ENCODE measurements at places on chromosomes 16 and 17.

DNA sequence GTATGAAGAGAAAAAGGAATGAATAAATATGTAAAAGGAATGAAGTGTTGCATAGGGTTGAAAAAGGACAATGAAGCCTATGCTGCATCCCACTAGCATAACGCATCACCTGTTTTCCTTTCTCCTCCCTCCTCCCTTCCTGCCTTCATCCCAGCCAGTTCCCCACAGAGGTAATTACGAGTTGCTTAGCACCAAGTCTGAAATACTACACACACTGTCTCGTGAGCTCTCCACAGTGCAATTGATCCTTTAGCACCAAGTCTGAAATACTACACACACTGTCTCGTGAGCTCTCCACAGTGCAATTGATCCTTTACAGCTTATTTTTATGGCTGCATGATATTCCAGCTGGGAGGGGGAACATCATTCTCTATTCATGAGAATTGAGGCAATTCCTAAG is 1.1 kb upstream of the DRC7 start:
- DNase-seq = no peak

GRCh38 chr16:11254913-11255736 is 879 bp downstream of the SOCS1 start:
- no peak for DNase-seq

DNA sequence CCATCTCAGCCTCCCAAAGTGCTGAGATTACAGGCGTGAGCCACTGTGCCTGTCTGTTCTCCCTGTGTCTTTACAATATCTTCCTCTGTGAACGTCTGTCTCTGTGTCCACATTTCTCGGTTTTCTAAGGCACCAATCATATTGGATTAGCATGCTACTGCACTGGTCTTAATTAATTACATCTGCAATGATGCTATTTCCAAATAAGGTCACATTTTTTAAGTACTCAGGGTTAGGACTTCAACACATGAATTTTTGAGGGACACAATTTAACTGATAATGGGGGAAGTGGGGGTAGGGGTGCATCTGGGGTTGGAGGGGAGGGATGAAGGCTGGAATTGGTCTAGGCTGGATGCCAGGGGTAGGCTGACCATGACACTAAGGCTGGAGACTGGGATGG is 102.6 kb downstream of the N4BP1 start:
- DNase-seq = no peak

DNA sequence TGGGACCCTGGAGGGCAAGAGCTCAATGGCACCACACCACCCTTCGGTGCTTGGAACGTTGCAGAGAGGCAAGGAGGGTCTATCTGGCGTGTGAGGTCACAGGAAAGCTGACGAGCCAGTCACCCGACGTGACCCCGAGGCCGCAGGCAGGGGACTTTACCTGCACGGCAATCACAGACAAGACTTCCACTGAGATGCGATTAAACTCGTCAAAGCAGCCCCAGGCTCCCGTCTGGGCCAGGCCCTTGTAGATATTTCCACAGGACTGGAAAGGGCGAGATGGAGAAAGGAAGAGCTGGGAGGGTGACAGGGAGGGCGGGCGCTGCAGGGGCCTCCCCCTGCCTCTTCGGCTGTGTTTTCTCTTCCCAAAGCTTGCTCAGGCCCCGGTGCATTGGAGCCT is 78.3 kb downstream of the DNAH17 start:
- no peak for DNase-seq

GRCh38 chr17:64074704-64075426 is 54.4 kb upstream of the ICAM2 start:
- no peak for DNase-seq

DNA sequence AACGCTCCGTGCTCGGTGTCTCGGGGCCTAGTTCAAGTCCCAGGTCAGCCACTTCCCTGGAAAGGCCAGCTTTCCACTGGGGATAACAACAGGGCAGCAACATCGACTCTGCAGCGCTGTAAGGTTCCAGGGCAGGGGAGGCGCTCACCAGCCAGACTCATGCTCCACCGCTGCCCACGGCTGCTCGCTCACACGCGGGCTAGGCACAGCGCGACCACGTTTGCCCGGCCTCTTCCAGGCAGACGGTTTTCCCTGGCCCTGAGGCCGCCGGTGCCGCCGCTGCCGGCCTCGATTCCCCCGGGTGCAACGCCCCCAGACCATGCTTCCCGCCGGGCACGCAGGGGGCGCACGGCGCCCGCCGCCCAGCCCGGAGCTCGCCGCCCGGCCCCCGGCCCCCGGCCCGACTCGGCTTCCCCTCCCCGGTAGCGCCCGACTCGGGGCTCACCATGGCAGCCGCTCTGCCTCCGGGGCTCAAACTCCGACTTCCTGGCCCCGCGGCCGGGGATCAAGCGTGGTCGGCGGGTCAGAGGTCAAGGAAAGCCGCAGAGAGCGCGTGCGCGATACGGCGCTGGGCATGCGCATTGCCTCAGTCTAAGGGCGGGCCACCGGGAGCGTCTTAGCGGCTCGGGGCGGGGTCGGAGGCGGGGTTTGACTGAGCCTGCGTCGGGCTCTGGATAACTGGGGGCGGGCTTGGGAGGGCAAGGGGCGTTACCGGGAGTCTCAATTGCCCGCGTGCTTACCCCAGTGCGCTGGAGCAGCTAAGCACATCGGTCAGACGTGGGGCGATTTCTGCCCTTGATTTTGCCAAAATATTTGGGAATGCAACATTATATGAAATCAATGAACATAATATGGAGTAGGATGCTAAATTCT is at the start of gene PAM16:
TSS of gene PAM16 (minus strand) at position 535 of the 873 bp plus-strand sequence. CDS start at position 448, 87 bp downstream.
- DNase-seq = peak; percentile 94

GRCh38 chr16:89545831-89546574 is 14.5 kb upstream of the RPL13 start:
- no peak for DNase-seq

DNA sequence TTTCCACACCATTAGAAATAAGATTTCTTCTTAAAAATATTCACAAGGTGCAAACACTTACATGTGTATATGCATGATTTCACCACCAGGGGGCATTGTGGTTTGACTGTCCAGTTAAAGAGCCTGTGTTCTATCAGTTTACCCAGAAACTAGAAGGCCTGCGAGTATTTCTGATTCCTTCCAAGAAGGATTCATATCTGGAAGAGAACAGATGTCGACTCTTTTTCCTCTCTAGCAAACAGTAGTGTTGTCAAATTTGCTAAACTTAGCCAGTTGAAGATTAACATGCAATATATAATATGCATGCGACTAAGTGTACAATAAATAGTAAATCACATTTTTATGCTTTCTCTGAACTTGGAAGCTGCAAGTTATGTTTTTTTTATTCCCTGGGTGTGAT is 404.1 kb downstream of the WWOX start:
- DNase-seq = peak; percentile 12

DNA sequence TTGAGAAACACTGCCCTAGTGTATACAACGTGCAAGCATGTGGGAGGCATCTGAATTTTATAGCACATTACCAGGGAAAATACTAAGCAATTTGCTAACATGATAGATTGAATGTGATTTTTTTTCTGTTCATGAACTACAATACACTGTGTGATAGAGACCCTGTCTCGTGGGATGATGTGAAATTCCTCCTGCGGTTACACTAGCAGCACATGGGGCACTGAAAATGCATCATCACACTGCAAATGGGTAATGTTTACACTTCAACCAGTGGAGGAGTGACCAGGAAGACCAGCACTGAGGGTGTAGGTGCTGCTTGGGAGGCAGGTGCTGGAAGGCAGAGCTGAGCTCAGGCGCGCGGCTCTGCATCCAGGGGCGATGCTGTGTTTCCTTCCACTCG is 28.8 kb downstream of the ORC6 start:
- no peak for DNase-seq

DNA sequence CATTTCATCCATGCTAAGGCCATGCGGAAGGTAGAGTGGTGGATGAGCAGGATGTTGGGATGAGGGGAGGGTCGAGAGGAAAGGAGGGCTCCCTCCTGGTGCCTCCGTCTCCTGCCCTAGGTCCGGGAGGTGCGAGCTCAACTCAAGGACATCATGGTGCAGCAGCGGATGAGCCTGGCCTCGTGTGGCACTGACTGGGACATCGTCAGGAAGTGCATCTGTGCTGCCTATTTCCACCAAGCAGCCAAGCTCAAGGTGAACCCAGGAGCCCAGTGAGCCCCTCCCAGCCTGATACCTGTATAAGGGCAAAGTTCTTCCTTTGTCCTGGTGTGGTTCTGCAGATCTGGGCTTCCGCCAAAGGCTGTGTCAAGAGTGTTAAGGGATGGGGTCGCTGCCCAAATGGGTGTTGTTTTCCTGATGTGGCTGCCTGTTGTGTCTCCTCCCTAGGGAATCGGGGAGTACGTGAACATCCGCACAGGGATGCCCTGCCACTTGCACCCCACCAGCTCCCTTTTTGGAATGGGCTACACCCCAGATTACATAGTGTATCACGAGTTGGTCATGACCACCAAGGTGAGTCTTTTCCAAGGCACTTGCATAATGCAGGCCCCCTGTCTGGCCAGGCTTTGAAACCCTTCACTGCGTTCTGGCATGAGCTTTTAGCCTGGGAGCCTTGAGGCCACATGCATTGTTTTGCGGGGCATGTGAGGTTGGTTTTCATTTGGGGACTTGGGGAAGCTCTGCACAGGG is 14.9 kb downstream of the DHX38 start:
- DNase-seq = no peak

- DNase-seq = peak; percentile 39
Measured at GRCh38 chr17:79042421-79043190, 18.6 kb downstream of the C1QTNF1 start.

- no peak for DNase-seq
Measured at GRCh38 chr17:20993863-20994778, 48.7 kb downstream of the USP22 start.

- no peak for DNase-seq
Measured at GRCh38 chr16:1053121-1053521, 19.4 kb upstream of the SSTR5 start.

GRCh38 chr17:56592487-56593085 is 913 bp upstream of the NOG start:
- DNase-seq = peak; percentile 37

- no peak for DNase-seq
Measured at GRCh38 chr16:73027685-73028111, 20.2 kb downstream of the ZFHX3 start.

DNA sequence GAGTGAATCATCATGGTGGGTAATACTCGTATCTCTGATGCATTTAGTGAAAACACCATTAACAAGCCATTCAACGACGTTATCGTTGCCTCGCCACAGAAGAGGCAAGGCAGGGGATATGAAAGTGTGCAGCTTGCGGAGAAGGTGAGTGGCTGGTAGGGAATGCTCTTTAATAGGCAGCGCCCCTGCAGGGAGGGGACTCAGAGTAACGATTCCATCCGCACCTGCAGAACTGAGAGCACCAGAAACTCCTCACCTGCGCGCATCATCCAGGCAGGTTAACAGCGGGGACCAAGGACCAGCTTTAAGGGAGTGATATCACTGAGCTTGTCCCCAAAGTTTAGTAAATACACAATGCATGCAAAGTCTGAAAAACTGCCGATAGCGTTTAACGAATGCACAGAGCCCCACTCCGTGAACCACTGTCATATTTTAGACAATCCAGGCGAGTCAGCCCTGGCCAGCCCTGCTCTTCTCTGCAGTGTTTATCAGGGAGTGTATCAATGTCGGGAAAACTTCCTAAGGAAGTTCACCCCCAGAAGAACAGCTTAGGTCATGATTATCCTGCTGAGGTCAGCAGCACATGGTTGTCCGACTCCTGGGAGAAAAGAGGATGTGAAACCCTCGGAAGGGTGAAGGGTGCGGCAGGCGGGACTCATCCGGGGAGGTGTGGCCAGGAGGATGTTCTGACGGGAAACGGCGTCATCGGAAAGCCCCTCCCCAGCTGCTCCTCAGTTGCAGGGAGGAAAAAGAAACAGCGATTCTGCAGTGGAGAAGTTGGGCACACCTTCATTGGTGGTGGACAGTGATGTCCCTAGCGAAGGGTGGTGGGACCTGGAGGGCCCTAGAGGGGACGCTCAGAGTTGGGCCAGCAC is 68.5 kb upstream of the DNAH17 start:
- DNase-seq = no peak

- DNase-seq = no peak
Measured at GRCh38 chr16:88754912-88755744, 29.9 kb downstream of the PIEZO1 start.

- DNase-seq = no peak
Measured at GRCh38 chr17:45433159-45433535, 477 bp upstream of the ARHGAP27 start.

GRCh38 chr17:66957951-66958579 is 6.4 kb upstream of the CACNG4 start:
- no peak for DNase-seq

GRCh38 chr17:2034157-2034556 is 4.2 kb downstream of the DPH1 start:
- no peak for DNase-seq

- DNase-seq = peak; percentile 17
Measured at GRCh38 chr16:31354394-31355291, at the start of gene ITGAX. ITGAX (plus strand) TSS chr16:31355176; CDS start chr16:31355255, 79 bp downstream.

DNA sequence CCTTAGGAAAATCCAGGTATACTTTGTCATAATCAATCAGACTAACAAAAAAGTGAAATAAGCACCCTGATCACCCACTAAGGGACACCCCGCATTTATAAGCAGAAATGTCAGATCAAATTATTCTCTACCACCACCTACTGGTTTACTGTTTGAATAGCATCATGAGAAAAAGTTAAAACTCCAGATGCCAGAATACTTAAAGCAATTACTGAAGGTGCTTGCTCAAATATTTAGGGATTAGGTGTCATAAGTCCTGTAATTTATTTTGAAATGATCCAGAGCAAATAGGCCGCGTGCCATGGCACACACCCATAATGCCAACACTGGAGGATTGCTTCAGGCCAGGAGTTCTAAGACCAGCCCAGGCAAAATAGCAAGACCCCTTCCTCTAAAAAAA is 2.3 kb downstream of the TOP2A start:
- DNase-seq = no peak

GRCh38 chr17:76562734-76563148 is 22.9 kb downstream of the PRCD start:
- DNase-seq = no peak

GRCh38 chr16:23840310-23840709 is 4.5 kb downstream of the PRKCB start:
- DNase-seq = no peak

- no peak for DNase-seq
Measured at GRCh38 chr17:76644995-76645394, 1.4 kb upstream of the ST6GALNAC1 start.

DNA sequence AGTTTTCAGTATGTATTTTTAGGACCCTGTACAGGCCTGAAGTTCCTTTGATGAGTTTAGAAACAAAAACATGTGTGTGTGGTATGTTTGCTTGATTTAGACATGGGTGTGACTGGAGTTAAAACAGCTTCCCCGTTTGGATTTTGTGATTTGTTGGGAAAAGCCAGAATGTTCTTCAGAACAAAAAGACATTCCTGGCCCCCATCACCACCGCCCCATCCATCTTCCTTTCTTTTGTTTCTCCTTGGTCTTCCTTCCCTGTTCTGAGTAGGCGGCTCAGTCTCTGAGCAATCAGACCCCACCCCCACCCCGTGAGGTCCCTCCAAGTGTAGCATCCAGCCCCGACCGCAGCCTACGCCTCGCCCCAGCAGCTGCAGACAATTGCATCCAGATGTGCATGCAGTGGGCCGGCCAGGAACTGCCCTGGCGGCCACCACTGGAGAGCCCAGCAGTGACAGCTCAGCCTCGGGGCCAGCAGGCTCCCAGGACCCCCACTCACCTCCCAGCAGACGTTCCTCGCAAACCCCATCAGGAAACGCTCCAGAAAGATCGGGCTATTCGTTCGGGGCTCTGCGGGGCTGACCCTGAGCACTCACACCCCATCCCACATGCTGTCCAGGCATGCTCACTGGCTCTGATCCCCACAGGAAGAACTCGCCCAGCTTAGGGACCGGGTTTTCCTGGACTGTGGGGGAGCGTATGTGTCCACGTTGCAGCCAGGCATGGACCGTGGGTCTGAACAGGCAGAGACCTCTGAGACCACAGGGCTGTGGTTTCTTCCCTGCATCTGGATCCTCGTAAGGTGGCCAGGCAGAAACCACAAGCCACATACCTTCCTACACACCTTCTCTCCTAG is 99.8 kb upstream of the CDH5 start:
- DNase-seq = no peak

Measured in stimulated activated CD8-positive, alpha-beta memory T cell treated with anti-CD3 and anti-CD28 coated beads, Interleukin-4, amount 100 ng/mL, for 1 hour (primary cell).